Fibroblast of pulmonary artery (primary cell): ENCODE measurements at places on chromosomes 11 and 22.

DNA sequence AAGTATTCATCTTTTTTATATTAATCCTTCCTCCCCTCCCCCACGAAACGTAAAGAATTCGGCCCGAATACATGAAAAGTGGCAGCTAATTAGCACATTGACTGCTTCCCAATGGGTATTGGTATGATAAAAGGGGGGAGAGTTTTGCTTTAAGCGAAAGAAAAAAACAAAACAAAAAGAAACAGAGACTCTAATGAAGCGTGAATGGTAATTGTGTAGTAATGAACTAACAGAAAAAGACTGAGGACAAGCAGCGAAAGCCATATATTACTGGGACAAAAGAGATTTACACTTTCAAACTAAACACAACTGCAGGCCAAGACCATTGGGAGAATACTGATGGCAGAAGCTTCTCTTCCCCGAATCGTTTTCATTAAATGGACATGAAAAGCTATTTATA lies 2.5 kb downstream of the DBX1 start:
- no peak for DNase-seq

- DNase-seq, result no peak
Observed at GRCh38 chr11:1948389-1948788, 1.3 kb downstream of the MRPL23 start.

DNA sequence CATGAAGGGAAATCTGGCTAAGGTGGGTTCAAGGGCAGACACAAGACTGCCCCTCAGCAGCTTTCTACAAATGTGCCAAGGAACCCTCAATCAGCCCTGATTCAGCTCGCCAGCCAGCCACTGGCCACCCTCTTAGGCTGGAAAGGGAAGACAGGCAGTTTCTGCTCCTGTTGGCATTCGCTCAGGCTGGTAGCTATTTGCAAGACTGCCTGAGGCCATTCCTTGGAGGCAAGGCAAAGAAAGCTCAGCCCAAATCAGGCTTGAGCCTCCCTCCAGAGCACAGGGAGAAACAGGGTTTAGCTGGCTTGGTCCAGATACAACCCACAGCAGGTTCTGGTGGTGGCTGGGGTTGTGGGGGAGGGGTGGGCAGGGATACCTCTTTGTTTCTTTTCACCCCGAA lies 19.2 kb downstream of the TP53I11 start:
- no peak for DNase-seq

- DNase-seq, result no peak
Observed at GRCh38 chr11:126190792-126191191, 20.7 kb downstream of the RPUSD4 start.

DNA sequence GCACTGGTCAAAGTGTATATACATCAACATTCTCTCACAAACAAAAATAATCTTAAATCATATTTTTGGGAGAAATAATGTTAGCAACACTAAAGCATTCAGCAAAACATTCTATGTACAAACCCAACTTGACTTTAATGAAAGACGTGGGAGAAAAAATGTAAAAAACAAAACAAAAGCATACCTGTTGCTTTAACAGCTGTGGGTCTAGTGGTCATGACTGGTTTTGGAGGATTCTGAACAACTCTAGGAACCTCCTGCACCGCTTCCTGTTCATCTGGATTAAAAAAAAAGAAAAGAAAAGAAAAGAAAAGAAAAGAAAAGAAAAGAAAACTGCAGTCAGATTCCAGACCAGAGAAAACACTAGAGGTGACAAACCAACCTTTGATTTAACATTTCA lies 2.1 kb downstream of the FNBP4 start:
- no peak for DNase-seq

DNA sequence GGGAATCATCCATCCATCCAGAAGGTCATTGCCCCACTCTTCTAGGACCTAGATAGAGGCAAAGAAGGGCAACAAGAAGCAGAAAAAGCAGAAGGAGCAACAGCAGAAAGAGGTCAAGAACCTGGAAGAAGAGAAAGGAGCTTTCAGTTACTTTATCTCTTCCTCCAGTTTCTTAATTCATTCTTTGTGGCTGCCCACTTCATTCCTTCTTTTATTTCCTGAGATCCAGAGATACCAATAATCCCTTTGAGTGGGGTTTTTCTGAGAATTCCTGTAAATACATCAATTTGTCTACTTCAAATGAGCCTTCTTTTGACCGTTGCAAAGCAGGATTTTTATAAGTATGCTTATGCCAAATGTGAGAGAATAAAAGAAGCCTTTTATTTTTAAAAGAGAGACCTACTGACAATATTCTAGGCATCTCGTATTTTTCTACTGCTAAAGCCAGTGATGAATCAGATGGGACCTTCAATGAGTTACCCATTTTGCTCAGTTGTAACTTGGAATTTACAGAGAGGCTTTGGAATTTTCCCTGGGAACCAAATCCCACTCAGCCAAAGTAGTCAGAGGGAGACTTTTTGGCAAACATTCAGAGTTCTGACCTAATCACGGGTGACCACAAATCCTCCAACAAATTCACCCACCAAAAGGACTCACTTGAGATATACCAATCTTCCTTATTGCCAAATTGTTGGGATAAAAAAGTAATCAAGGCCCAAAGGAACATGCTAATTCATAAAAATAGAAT lies 54.9 kb downstream of the ZC3H12C start:
- DNase-seq, result peak; percentile 95

DNA sequence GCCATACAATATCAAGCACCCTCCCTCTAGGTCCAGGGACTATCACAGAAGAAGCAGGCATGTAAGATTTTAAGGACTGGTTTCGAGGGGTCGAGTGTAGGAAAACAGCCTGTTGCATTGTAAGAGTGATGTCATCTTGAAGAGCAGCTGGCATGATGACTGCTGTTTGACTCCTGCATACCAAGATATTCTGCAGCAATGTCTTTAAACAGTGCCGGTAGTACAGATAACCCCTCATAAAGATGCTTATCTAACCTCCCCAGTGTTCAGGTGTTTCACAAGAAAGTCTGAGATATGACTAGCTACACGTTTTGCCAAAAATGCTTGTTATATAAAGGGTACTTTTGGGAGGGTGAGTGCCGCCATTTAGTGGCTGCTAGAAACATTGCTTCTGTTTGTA lies 12.0 kb downstream of the FAM111A start:
- DNase-seq, result no peak

GRCh38 chr11:82909015-82909640 lies 7.6 kb downstream of the DDIAS start:
- DNase-seq, result no peak

DNA sequence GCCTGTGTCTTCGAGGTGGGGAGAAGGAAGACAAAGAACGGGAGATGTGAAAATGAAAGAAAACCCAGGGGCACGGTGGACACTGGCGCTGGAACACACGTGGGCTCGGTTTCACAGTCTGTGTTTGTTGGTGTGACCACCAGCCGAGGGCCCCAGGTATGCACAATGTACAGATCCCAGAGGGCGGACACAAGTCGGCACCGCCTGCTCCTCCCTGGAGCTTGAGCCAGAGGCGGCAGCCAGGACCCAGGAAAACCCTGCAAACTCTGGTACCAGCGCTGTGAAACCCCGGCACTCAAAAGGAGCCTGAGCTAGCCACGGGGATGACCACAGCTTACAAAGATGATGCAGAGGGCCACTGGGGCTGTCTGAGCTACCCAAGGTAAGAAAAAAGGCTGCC lies 105.0 kb downstream of the SHANK2 start:
- DNase-seq, result no peak

GRCh38 chr11:5038341-5038740 lies 8.0 kb upstream of the OR52J3 start:
- no peak for DNase-seq

DNA sequence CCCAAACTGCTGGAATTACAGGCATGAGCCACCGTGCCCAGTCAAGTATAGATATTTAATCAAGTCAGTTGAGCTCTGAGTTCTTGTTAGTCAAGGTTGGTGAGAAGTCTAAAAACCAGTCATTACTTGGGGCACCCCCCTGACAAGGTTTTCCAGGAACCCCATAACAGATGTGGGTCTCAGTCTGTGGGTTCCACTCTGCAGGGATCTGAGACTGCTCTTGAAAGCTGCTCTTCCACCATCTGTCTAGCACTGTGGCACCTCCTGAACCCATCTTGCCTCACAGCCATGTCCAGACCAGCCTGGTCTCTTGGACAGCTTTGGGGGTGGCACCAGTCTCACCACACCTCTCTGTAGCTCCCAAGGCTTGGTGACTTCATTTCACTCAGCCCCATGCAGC lies 44.3 kb upstream of the PLET1 start:
- no peak for DNase-seq

DNA sequence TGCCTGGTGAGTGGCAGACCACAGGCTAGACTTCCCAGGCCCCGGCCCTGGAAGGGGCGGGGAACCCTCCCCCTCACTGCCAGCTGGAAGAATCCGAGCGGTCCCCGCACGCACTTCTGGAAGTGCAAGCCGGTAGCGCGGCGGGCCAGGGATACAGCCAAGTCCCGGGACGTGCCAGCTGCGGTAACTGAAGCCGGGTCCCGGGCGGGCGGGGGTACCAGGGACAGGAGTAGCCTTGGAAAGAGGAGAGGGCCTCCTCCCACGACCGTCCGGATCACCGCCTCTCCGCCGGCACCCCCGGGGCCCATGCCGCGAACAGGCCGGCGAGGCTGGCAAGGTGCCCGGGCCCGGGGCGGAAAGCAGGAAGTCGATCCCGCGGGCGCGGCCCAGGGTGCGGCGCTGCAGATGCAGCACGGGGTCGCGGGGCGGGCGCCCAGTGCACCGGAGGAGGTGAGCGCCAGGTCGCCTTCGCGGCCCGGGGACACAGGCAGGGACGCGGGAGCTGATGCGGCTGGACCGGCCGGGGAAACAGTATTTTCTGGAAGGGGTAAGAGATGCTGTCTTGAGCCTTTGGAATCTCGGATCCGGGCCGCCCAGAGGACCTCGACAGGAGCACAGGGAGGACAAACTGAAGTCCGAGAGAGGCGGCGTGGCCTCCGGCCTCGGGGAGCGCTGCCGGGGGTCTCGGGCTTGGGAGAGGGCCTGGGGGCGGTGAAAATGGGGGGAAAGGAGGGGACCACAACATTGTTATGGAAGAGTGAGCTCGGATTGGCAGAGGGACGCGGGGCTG lies 783 bp upstream of the SLC35C1 start:
- peak; percentile 38 for DNase-seq

DNA sequence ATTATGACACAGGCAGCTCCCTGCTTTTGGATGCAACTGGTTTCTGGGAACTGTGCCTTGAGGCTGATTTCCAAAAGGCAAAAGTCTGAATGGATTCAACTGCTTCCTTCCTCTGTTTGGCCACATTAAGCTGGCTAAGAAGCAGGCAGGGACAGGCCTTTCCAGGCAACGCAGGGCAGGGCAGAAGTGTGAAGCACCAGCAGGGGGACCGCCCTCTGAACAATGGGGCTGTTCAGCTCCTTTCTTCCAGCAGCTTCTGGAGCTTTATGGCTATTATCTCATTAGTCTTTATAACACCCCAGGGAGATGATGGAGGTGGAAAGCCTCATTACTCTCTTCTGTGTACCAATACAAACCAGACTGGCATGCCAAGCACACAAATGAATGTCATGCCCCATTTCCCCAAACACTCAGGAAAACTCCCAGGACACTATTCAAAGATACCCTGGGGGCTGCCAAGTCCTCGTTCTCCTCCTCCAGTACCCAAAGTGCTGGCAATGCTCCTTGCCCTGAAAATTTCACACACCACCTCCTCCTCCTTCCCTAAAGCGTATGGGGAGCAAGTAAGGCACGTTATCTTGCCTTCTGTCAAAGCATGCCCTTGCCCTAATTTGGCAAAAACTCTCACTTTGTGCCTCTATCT lies 21.3 kb downstream of the MORC2 start:
- DNase-seq, result no peak

DNA sequence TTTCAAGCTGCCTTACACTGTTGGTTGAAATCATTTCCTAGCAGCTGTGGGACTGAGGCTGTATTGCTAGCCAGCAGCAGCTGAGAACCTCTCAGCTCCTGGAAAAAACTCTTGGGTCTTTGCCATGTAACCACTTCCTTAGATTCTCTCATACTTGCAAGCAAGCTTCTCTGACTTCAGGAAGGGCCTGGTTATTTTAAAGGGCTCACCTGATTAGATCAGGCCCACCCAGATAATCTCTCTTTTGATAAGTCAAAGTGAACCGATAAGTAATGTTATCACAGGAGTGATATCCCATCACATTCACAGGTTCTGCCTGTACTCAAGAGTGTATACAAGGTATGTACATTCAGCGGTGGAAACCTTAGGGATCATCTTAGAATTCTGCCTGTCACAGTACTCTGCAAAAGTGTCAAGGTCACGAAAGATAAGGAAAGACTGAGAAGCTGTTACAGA lies 7.4 kb upstream of the CLPB start:
- DNase-seq, result peak; percentile 83

GRCh38 chr11:69912911-69913451 lies 93.8 kb upstream of the FGF3 start:
- no peak for DNase-seq

DNA sequence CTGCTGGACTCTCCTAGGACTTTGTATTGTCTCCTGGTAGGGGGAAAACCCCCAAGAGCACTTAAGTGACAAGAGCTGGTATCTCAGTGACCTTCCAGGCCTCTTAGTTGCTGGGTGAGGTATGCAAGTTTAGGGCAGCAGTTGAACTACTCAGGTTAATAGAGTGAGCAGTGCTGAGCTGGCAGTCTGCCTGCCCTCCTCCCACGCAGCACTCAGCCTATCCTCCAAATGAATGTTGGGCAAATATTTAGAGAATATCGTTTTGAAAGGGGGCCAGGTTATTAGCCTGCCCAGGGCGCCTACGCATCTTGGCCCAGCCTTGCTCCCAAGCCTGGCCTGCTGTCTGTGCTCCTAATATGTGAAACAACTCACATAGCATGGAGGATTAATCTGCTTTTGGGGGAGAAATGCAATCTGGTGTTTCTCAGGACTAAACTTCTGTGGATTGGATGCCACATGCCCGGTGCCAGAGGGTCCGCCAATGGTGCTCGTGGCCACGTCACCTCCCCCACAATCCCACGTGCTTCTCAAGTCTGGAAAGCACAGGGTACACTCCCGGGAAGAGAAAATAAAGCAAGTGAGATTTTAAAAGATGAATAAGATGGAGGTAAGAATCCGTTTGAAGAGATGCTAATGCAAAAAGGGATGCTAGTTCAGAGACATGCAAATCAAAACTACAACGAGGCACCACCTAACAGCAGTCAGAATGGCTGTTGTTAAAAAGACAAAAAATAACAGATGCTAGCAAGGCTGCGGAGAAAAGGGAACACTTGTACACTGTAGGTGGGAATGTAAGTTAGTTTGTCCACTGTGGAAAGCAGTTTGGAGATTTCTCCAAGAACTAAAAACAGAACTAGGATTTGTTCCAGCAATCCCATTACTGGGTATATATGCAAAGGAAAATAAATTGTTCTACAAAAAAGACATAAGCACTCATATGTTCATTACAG lies 67.7 kb downstream of the SPON1 start:
- DNase-seq, result peak; percentile 79

DNA sequence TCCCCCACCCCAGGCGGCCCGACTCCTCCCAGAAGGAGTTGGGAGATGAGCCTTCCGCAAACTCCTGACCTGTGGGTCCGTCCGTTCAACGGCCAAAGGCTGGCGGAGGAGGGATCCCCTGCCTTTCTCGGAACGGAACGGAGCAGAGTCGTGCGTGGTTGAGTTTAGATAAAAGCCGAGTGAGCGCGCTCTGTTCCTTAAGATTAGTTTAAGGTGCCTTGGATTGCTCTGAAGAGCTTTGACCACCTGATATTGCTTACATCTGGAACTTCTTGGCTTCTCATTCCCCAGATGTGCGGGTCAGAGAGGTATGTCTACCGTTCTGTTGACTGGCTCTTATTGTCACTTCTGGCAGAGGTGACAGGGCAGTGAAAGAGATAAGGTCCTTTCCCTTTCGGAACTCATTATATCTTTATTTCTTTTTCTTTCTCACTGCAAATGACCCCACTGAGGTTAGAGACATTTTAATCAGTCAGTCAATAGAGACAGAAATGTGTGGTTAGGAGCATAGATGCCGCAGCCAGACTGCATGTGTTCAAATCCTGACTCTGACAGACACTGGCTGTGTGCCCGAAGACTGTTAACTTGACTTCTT lies at the start of gene TRIM6:
Gene TRIM6, plus strand, starts transcription at position 31 of the 595 bp plus-strand sequence. Its CDS starts 261 bp downstream, at position 292.
- DNase-seq, result peak; percentile 53
